Breast epithelium (tissue), 4 donors: ENCODE measurements at places on chromosomes 4 and X.
A peak's percentile ranks its signal among the peaks of the same experiment; 100 is the strongest.

- no peak overlapping the region for H3K4me3 ChIP-seq
- no peaks in the 10 kb centered on the region for H3K36me3 ChIP-seq
- no peaks in the 10 kb centered on the region for H3K27me3 ChIP-seq
- H3K4me1 ChIP-seq: peaks cover 9% of the 10 kb centered on the region
- DNase-seq: no peak
- H3K27ac ChIP-seq: peak overlapping the region; percentile 17
These were observed 19.1 kb downstream of the FGF2 start for GRCh38 chr4:122845760-122846159.

DNA sequence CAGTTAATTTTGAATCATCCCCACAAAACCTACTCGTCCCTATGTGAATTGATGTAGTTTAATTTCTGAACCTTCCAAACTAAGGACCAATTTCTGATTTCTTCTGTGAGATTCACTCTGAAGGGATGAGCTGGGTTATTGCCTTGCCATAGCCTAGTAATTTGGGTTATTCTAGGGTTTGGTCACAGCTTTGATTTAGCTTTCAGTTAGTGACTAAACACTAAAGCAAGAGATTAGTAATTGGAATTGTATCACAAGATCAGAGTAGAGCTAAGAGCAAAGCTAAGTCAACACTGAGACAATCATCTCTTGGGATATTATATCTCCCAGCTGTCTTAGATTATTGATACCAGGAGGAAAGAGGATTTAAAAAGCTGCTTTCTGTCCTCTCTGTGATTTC is 588.0 kb downstream of the CCSER1 start:
- no peaks in the 10 kb centered on the region for H3K27me3 ChIP-seq
- no peaks in the 10 kb centered on the region for H3K4me1 ChIP-seq
- no peak overlapping the region for H3K4me3 ChIP-seq
- DNase-seq: no peak

DNA sequence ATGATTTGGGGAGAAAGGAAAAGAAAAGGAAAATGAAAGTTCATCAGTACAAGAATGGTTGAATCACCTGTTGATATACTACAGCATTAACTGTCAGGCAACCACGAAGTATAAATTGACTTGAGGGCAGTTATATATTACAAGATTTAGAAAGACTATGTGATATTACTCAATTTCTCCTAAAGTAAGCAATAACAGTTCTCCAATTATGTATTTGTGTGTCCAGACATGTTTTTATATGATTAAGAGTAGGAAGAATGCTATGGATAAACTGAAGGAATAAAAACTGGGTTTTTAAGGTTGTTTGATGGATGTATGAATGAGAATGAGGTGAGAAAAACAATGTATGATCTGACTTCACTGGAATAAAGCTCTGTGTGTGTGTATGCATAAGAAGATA is 2234.4 kb downstream of the ARAP2 start:
- no peak for DNase-seq
- no peak overlapping the region for H3K4me3 ChIP-seq
- H3K36me3 ChIP-seq: no peaks in the 10 kb centered on the region
- no peaks in the 10 kb centered on the region for H3K4me1 ChIP-seq
- no peaks in the 10 kb centered on the region for H3K27me3 ChIP-seq
- H3K27ac ChIP-seq: no peak overlapping the region

- no peaks in the 10 kb centered on the region for H3K4me1 ChIP-seq
- no peaks in the 10 kb centered on the region for H3K27me3 ChIP-seq
- no peak for DNase-seq
- no peak overlapping the region for H3K27ac ChIP-seq
- no peak overlapping the region for H3K4me3 ChIP-seq
- H3K36me3 ChIP-seq: no peaks in the 10 kb centered on the region
These were observed 233.0 kb upstream of the MAD2L1 start for GRCh38 chr4:120299631-120300030.

GRCh38 chrX:110210417-110211139 is 107.3 kb downstream of the AMMECR1 start:
- no peaks in the 10 kb centered on the region for H3K4me1 ChIP-seq
- no peak for DNase-seq
- H3K36me3 ChIP-seq: no peaks in the 10 kb centered on the region
- H3K27me3 ChIP-seq: no peaks in the 10 kb centered on the region

GRCh38 chrX:24283127-24283794 is 30.6 kb downstream of the SUPT20HL2 start:
- no peaks in the 10 kb centered on the region for H3K36me3 ChIP-seq
- H3K4me3 ChIP-seq: no peak overlapping the region
- no peaks in the 10 kb centered on the region for H3K4me1 ChIP-seq
- DNase-seq: no peak

DNA sequence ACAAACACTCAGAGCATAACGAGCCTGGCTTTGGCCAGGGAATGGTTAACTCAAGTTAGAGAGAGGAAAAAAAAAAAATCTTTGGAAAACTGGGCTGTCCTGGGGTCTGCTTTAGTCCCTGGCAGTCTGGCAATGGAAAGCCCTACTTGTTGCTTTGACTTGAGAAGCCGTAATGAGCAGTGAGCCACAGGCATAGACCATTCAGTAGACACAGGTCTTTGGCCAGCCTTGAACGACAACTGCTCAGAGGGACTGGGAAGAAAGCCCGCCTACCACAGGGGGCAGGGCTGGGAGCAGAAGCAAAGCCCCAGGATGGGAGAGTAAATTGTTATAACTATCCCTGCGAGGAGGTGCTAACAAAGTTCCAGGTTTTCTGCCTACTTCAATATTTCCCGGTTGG is 25.9 kb downstream of the SLC25A43 start:
- no peak overlapping the region for H3K4me3 ChIP-seq
- no peak for DNase-seq
- H3K36me3 ChIP-seq: no peaks in the 10 kb centered on the region
- H3K27ac ChIP-seq: no peak overlapping the region

DNA sequence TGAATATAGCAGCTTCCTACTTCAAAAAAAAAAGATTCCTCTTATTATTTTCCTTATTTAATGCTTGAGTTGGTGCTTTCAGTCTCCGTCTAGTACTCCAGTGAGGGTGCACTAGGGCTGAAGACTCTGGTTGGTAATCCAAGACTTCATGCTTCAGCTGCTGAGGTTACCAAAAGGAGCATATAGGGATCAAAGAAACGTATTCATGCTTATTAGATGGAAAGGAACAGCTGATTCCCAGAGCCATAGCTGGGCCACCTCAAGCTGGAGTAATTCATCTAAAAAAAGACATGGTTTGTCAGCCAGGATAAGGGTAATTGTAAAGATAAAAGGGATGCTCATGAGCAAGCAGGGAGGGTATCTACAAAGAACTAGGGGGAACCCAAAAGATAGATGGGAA is 131.7 kb upstream of the FAM47B start:
- peaks cover 7% of the 10 kb centered on the region for H3K27me3 ChIP-seq
- no peaks in the 10 kb centered on the region for H3K36me3 ChIP-seq

GRCh38 chr4:15737255-15737654 is 34.4 kb downstream of the BST1 start:
- no peaks in the 10 kb centered on the region for H3K4me1 ChIP-seq
- DNase-seq: no peak
- no peaks in the 10 kb centered on the region for H3K27me3 ChIP-seq
- H3K4me3 ChIP-seq: no peak overlapping the region
- H3K36me3 ChIP-seq: no peaks in the 10 kb centered on the region

DNA sequence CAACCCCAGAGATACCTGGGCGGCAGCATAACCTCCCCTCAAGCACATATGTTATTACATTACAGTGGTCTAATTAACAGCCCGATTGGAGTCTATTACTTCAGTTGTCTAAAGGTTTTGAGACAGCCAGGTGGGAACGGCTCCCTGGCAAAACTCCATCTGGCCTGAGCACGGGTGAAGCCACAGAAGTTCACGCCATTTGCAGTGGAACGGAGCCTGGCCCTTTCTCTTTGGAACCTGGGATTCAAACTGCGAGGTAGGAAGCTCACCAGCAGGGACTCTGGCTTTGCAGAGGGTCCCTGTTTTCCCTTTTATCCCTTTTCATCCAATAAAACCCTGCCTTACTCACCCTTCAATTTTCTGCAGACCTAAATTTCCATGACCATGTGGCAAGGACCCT is 45.9 kb upstream of the NEIL3 start:
- no peak overlapping the region for H3K4me3 ChIP-seq
- no peaks in the 10 kb centered on the region for H3K27me3 ChIP-seq
- H3K36me3 ChIP-seq: no peaks in the 10 kb centered on the region
- H3K4me1 ChIP-seq: no peaks in the 10 kb centered on the region
- no peak overlapping the region for H3K27ac ChIP-seq
- DNase-seq: no peak

DNA sequence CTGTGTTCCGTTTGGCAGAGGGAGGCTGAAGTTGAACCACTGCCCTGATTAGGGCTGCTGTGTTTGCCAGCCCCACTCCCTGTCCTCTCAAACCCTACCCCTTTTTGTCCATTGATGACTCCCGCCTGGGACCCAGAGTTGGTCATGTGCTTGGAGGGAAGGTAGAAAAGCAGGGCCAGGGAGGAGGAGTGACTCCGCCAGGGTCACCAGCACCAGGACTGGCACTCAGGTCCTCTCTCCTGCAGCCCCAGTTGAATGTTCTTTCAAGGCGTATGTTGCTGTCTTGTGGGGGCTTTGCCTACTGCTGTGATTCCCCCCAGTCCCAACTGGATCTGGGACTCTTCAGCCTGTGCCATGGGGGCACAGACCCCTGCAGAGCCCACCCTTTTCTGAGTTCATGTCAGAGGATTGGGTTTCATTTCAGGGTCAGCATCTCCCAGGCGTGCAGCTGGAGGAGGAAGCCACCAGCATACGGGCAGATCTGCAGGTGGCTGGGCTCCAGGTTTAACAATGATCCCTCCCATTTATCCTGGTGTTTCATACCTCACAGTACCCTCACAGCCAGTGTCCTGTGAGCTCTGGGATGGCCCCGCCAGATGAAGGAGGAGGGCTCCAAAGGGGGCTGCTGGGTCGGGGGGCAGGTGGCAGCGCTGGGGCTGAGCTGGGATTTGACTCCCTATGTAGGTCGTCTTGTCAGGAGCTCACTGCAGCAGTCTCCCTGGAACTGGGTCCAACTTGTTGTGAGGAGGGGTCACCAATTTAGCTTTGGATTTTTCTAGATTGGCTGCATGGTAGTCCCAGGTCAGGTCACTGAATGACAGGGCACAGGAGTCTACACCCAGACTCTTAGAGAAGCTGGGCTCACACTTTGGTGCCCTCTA is 55.7 kb downstream of the MSX1 start:
- DNase-seq: no peak
- H3K27ac ChIP-seq: no peak overlapping the region
- H3K4me3 ChIP-seq: no peak overlapping the region
- no peaks in the 10 kb centered on the region for H3K4me1 ChIP-seq
- H3K27me3 ChIP-seq: no peaks in the 10 kb centered on the region

DNA sequence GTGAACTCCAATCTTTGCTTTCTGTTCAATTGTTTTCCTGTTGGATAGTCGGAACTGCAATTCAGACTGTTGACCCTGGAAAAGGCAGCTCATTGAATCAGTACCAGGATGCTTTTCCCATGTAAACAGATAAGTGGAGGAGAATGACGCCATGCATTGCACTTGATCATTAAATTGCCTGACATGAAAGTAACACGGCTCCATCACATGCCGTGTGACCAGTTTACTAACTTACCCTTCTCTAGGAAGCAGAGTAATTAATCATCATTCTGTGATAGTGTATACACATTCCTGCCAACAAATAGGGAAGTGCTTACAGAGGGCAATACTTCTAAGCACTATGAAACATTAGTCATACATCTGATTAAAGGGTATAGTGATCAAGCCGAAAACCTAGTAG is 101.4 kb downstream of the PPARGC1A start:
- no peak for DNase-seq
- no peaks in the 10 kb centered on the region for H3K27me3 ChIP-seq
- H3K4me1 ChIP-seq: no peaks in the 10 kb centered on the region
- H3K4me3 ChIP-seq: no peak overlapping the region
- H3K36me3 ChIP-seq: no peaks in the 10 kb centered on the region

DNA sequence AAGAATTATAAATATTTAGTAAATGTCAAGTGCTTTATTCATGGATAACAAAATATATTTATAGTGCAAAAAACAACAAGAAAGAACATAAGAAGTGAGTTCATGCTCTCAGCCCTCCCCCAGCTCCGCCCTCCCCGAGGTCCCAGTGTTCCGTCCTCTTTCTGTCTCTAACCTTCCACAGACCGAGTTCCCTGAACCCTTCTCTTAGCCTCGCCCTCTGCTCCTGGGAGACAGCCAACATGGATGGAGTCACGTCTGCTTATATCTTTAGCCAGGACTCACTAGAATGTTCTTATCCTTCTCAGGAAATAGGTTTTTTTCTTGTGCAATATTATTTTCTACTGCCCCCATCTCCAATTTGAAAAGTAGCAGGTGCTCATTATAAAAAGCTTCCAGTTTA is 40.1 kb upstream of the HELT start:
- no peaks in the 10 kb centered on the region for H3K36me3 ChIP-seq
- no peak for DNase-seq

GRCh38 chrX:70322784-70323183 is 32.9 kb downstream of the KIF4A start:
- no peak overlapping the region for H3K27ac ChIP-seq
- no peaks in the 10 kb centered on the region for H3K4me1 ChIP-seq
- no peaks in the 10 kb centered on the region for H3K36me3 ChIP-seq

- H3K4me3 ChIP-seq: peak within 1 kb of the TSS; percentile 82
- H3K27me3 ChIP-seq: no peaks in the 10 kb centered on the region
- peaks cover 16% of the 10 kb centered on the region for H3K4me1 ChIP-seq
- H3K36me3 ChIP-seq: no peaks in the 10 kb centered on the region
- peak within 1 kb of the TSS; percentile 20 for H3K27ac ChIP-seq
- DNase-seq: peak; percentile 86
These were observed at the start of gene DGKQ for GRCh38 chr4:973431-974397. TSS of gene DGKQ (minus strand) at chr4:973569. CDS start at chr4:973482, 87 bp downstream.

DNA sequence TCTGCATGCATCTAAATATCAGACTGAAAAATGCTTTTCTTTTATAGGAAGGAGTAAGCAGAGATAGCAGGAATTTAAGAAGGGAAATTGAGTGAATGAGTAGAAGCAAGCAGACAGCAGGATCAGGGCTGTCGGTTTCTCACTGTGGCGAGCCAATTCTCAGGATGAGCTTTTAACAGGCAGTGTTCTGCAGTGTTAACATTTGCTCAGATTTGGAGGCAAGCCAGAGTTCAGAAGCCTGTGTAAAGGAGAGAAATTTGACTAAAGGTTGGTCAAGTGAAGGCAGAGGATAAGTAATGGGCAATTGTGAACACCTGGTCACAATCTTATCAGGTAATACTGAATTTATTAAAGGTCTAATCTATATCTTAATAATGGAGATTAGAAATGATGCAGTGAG is 133.3 kb upstream of the MAGEB16 start:
- no peak overlapping the region for H3K4me3 ChIP-seq
- H3K27ac ChIP-seq: no peak overlapping the region
- no peak for DNase-seq
- peaks cover 7% of the 10 kb centered on the region for H3K27me3 ChIP-seq

GRCh38 chrX:23134136-23134535 is 134.4 kb downstream of the DDX53 start:
- H3K27ac ChIP-seq: no peak overlapping the region
- peaks cover 6% of the 10 kb centered on the region for H3K27me3 ChIP-seq
- H3K4me1 ChIP-seq: no peaks in the 10 kb centered on the region
- H3K36me3 ChIP-seq: no peaks in the 10 kb centered on the region

DNA sequence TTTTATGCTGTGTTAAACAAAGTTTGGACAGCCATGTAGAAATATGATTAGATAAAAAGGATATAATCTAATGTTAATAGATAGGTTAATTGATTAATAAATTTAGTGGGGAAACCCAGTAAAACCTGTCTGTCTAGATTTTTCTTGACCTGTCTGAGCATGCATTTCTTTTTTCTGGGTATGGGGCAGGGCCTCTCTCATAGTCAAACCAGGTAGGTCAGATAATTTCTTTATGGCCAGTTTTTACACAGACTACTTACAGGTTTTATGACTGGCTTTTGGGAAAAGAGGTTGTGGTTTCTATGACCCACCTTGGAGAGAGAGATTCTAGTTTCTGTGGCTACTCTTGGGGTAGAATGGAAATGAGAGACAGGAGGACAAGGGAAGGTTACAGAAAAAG is 135.6 kb upstream of the EPHA5 start:
- H3K4me3 ChIP-seq: no peak overlapping the region
- no peaks in the 10 kb centered on the region for H3K36me3 ChIP-seq
- DNase-seq: no peak
